ENCODE measurements at places on chromosomes 13 and 19. TPM values are rescaled to one million over a fixed set of nuclear protein-coding genes. Genes with fewer than 3 reads are reported as not detected.

The MBD3L3 gene
- total RNA-seq, result not detected

The FREM2 gene
- total RNA-seq, result 22.8 TPM

The THSD1 gene
- 15.7 TPM for total RNA-seq

The SRRM5 gene
- total RNA-seq, result not detected

The LGALS4 gene
- total RNA-seq, result 0.55 TPM

The CNFN gene
- not detected for total RNA-seq

The NHLRC3 gene
- 49.6 TPM for total RNA-seq

The ACER1 gene
- total RNA-seq, result not detected

The TUBA3C gene
- not detected for total RNA-seq

The NMRK2 gene
- total RNA-seq, result 2.3 TPM

The SLC25A41 gene
- total RNA-seq, result not detected

The HS6ST3 gene
- total RNA-seq, result 5.2 TPM

The WDR62 gene
- total RNA-seq, result 6.4 TPM

The MTUS2 gene
- 18.5 TPM for total RNA-seq

The SHISA2 gene
- 41.9 TPM for total RNA-seq

Data from camera-type eye (tissue), 1 donor.